ENCODE measurements at places on chromosomes 11 and 22.

GRCh38 chr22:20302438-20303228, 17.2 kb downstream of the DGCR6L start:
- DNase-seq, result no peak

DNA sequence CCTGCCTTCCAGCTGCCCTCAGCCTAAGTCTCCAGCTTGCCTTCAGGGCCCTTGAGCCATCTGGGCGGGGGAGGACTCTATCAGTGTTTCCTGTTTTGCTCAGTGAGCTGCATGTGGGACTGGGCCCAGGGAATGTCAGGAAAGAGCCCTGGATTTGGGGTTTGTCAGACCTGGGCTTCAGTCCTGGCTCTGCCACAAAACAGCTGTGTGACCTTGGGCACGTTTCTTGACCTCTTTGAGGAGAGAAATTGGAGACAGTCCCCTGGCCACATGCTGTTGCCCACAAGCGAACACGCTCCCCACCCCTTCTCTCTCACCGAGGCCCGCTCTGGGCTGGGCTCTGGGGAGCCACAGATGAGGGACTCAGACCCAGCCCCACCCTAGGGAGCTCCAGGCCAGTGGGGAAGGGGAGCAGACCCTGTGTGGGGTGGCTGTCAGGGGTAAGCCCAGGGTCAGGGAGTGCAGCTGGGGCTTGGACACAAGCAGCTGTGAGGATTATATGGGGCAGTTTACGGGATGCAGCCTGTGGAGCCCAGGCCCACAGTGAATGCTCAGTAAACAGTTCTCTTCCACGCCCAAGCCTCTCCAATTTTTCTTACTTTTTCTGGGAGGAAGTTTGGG, 12.3 kb downstream of the MYO7A start:
- no peak for DNase-seq

- no peak for DNase-seq
Measured at GRCh38 chr11:118979434-118979833, 7.9 kb downstream of the FOXR1 start.

DNA sequence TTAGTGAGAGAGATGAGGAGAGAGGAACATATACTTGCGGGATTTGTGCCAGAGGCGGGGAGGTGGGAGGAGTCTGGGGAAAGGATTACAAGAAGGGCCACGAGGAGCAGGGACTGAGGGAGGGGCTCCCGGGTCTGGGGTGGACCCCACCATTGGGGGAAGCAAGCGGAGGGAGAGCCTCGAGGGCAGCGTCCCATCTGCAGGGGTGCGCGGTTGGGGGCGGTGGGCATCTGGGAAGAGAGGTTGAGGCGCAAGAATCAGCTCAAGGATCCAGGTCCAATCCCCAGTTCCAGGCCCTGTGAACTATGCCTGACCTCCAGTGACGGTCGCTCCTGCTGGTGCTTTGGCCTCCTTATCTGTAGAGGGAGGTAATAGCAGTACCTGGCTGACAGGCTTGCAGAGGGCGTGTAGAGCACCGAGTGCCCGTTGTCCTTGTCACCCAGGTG, 38.0 kb downstream of the ADAMTS15 start:
- DNase-seq, result no peak

DNA sequence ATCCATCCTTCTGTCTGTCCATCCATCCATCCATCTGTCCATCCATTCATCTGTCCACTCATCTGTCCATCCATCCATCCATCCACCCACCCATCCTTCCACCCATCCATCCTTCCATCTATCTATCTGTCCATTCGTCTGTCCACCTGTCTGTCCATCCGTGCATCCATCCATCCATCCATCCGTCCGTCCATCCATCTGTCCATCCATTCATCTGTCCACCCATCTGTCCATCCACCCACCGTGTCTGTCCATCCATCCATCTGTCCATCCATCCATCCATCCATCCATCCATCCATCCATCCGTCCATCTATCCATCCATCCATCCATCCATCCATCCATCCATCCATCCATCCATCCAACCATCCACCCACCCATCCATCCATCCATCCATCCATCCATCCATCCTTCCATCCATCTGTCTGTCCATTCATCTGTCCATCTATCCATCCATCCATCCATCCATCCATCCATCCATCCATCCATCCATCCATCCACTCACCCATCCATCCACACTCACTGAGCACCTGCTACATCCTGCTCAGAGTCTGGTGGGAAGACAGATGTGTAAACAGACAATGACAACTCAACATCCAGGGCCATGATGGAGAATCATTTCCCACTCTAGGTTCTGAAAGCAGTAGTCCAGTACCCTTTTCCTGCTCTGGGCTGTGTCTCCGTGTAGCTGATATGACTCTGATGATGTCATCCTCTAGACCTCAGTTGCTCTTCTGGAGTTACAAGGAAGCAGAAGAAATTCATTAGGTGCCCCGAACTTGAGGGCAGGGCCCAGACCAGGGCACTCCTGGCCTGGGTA, 30.8 kb upstream of the MYEOV start:
- no peak for DNase-seq

- no peak for DNase-seq
Measured at GRCh38 chr22:34587357-34588356, 478.3 kb upstream of the ISX start.
